Dorsolateral prefrontal cortex (tissue), 122 donors: ENCODE measurements at places on chromosomes 2 and 18. TPM values are rescaled to one million over a fixed set of nuclear protein-coding genes. Genes with fewer than 3 reads are reported as not detected.

Gene GAL3ST2
- total RNA-seq, result 1.6 TPM

Gene SCN9A
- total RNA-seq, result 5.5 TPM

Gene TUBA4A
- 172 TPM for total RNA-seq

Gene CDCA7
- 0.93 TPM for total RNA-seq

Gene SATB2
- total RNA-seq, result 130 TPM

Gene DSG4
- not detected for total RNA-seq

Gene CDK15
- total RNA-seq, result not detected

Gene GAD1
- total RNA-seq, result 129 TPM

Gene NAT8
- total RNA-seq, result not detected

Gene GCA
- total RNA-seq, result 42.0 TPM

Gene SPR
- 12.4 TPM for total RNA-seq

Gene RAB17
- total RNA-seq, result 2.9 TPM

Gene ALLC
- 0.41 TPM for total RNA-seq
